ENCODE measurements at places on chromosomes 11 and 22. TPM values are rescaled to one million over a fixed set of nuclear protein-coding genes. Genes with fewer than 3 reads are reported as not detected.
A peak's percentile ranks its signal among the peaks of the same experiment; 100 is the strongest.

Gene LAYN
- 9.6 TPM for total RNA-seq

Gene OR52I2
- not detected for total RNA-seq

- H3K4me3 ChIP-seq, result no peak overlapping the region
- H3K27ac ChIP-seq, result no peak overlapping the region
- no peaks in the 10 kb centered on the region for H3K36me3 ChIP-seq
- no peak for DNase-seq
Measured at GRCh38 chr11:13008061-13008435, 1.1 kb upstream of the RASSF10 start.

GRCh38 chr11:103920933-103921332 lies 115.5 kb upstream of the DDI1 start:
- no peaks in the 10 kb centered on the region for H3K4me1 ChIP-seq
- no peak for DNase-seq
- H3K27ac ChIP-seq, result no peak overlapping the region
- no peaks in the 10 kb centered on the region for H3K27me3 ChIP-seq
- no peak overlapping the region for H3K4me3 ChIP-seq

GRCh38 chr11:62705413-62705812 lies 1.8 kb downstream of the BSCL2 start:
- DNase-seq, result no peak
- H3K27me3 ChIP-seq, result no peaks in the 10 kb centered on the region
- H3K36me3 ChIP-seq, result peaks cover 16% of the 10 kb centered on the region
- H3K4me1 ChIP-seq, result peaks cover 37% of the 10 kb centered on the region
- peak overlapping the region; percentile 75 for H3K27ac ChIP-seq

GRCh38 chr11:34160791-34161190 lies 55.4 kb downstream of the NAT10 start:
- no peak overlapping the region for H3K27ac ChIP-seq
- no peaks in the 10 kb centered on the region for H3K4me1 ChIP-seq
- no peak for DNase-seq
- no peaks in the 10 kb centered on the region for H3K27me3 ChIP-seq
- H3K36me3 ChIP-seq, result peaks cover 35% of the 10 kb centered on the region

DNA sequence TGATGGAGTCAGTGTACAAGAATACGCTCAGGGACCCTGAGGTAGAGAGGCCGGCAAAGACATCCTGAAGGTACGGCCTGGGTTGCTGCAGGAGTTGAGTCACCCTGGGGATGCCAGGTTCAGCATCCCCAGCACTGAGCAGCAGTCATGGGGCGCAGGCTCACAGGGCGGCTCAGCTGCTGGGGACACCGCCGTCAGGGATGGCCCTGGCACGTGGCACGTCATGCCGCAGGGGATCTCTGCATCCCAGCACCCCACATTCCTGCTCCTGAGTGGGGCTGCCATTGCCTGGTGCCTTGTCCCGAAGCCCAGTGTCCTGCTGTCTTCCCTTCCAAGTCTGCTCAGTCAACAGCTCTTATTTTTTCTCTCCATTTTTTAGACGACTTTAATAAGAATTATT lies 168.7 kb upstream of the NTM start:
- H3K4me1 ChIP-seq, result no peaks in the 10 kb centered on the region
- no peak overlapping the region for H3K4me3 ChIP-seq
- DNase-seq, result no peak
- H3K27me3 ChIP-seq, result peaks cover 22% of the 10 kb centered on the region

DNA sequence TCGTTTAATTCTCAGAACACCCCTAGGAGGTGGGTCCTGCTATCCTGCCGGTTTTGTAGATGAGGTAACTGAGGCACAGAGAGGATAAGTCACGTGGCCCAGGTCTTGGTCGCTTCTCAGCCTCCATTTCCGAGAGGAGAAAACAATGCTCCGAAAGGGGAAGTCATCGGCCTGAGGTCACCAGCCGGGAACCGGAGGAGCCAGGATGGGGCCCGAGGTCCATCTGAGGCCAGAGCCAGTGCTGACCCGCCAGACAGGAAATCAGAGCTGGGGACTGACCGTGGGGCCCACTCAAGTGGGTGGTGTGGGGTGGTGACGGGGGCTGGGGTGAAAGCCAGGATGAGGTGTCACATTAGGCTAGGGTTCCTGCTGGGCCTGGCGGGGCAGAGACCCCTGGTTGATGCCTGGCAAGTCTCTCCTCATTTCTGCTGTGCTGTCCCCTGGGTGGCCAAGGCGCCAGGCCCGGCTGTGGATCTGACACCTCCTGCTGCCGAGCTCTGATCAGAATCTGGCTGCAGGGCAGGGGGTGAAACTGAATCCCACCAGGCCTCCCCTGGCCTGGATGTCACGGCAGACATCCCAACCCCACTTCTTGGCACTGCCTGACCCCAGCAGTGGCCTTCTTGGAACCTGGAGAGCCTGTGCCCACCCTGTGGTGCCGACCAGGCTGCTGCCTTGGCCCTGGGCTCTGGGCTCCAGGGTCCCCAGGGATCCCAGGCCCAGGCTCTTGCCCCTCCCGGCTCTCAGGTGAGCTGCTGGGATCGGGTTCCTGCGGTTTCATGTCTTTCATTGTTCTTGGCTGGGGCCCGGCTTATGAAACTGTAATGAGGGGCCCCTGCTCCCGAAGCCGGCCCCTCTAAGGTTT lies 12.0 kb downstream of the TRIOBP start:
- H3K36me3 ChIP-seq, result no peaks in the 10 kb centered on the region
- no peak overlapping the region for H3K27ac ChIP-seq
- H3K27me3 ChIP-seq, result no peaks in the 10 kb centered on the region
- no peaks in the 10 kb centered on the region for H3K4me1 ChIP-seq

DNA sequence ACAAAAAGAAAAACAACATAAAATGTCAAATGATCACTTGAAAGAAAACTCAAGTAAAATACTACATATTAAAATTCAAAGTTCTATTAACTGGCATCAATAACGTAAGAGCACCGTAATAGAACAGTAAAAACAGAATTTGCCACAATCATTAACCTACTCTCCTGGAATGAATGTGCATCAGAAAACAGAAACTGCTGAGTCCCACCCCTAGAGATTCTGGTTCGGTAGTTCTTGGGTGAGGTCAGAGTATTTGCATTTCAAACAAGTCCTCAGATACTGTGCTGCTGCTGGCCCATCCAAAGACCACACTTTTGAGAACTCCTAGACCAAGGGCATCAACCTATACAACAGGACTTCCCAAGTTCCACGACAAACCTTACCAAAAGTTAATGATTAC lies 23.5 kb downstream of the PITPNB start:
- H3K4me1 ChIP-seq, result peaks cover 23% of the 10 kb centered on the region
- peaks cover 63% of the 10 kb centered on the region for H3K36me3 ChIP-seq
- H3K4me3 ChIP-seq, result no peak overlapping the region
- DNase-seq, result no peak
- H3K27me3 ChIP-seq, result no peaks in the 10 kb centered on the region

DNA sequence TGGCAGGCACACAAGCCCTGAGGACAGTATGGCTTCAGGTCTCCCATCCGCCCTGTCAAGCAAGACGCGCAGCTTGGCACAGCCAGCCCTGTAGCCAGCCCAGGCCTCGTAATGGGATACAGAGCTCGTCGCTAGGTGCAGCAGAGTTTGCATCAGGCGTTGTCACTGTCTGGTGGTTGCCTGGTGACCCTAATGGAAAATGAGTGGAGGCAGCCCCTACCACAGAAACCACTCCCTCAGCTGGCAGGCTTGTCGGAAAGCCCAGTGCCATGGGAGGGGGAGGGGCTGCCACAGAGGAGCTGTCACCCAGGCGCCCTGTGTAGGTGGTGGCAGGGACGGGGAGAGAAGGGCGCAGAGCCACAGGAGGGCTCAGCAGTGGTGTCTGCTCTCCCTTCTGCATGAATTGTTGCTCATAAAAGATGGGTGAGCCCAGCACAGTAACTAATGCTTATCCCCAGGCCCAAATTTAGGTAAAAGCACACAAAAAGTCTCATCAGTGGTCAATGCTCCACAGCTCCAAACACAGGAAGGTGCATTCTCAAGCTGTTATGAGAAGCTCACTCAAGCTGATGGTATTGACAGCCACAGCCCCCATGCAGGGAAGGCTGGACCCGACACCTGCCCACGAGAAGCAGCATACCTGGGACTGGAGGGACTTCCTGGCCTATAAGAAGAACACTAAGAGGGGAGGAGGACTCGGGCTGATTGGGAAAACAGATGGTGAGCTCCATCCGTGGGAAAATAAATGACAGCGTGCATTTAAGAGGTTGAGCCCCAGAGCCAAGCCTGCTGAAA lies 164.6 kb downstream of the ETS1 start:
- H3K4me1 ChIP-seq, result no peaks in the 10 kb centered on the region
- H3K27me3 ChIP-seq, result peaks cover 17% of the 10 kb centered on the region
- H3K27ac ChIP-seq, result no peak overlapping the region
- DNase-seq, result no peak

DNA sequence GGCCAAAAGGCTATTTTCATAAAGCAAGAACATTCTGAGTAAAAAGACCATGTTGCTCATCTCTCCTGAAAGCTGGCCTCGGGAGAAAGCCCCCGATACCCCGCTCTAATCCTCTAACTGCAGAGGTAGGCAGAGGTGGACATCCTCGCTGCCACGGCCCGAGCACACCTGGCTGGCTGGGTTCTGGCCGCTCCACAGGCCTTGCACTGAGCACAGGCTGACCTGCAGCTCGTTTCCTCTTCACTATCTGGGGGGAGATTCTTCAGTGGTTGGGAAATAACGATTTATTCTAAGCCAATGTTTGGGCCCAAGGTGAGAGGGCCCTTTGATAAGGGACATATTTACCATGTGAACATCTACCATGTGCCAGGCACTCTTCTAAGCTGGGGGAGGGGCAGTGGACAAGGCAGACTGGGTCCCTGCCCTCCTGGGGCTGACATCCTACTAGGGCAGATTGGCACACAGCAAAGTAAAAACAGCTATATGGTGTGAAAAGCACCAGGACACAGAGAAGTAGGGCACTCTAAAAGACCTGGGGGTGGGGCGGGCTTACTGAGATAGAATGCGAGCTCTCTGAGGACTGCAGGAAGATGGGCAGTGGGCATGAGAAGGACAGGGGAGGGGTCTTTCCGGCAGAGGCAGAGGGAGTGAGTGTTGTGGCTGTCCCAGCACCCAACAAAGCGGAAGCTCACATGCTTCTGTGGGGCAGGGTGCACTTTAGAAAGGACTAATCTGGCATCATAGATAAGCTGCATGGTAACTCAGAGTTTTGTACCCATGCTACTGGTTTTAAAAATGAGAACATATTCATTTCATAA lies 65.5 kb upstream of the ARFGAP3 start:
- H3K4me1 ChIP-seq, result peaks cover 8% of the 10 kb centered on the region
- no peak for DNase-seq
- H3K27me3 ChIP-seq, result no peaks in the 10 kb centered on the region
- H3K27ac ChIP-seq, result no peak overlapping the region
- no peaks in the 10 kb centered on the region for H3K36me3 ChIP-seq

Gene SLC22A25
- total RNA-seq, result not detected

GRCh38 chr22:48758881-48759875 lies 1068.5 kb downstream of the BRD1 start:
- no peak for DNase-seq
- no peaks in the 10 kb centered on the region for H3K27me3 ChIP-seq
- no peak overlapping the region for H3K27ac ChIP-seq
- H3K4me1 ChIP-seq, result no peaks in the 10 kb centered on the region
- no peaks in the 10 kb centered on the region for H3K36me3 ChIP-seq

- no peaks in the 10 kb centered on the region for H3K4me1 ChIP-seq
- H3K36me3 ChIP-seq, result peaks cover 8% of the 10 kb centered on the region
- no peak overlapping the region for H3K4me3 ChIP-seq
- no peak for DNase-seq
- no peaks in the 10 kb centered on the region for H3K27me3 ChIP-seq
- no peak overlapping the region for H3K27ac ChIP-seq
Measured at GRCh38 chr22:17870407-17870806, 96.1 kb upstream of the BID start.

GRCh38 chr22:45975164-45976161 lies 1.5 kb downstream of the WNT7B start:
- peaks cover 78% of the 10 kb centered on the region for H3K27me3 ChIP-seq
- H3K36me3 ChIP-seq, result no peaks in the 10 kb centered on the region
- peaks cover 14% of the 10 kb centered on the region for H3K4me1 ChIP-seq

DNA sequence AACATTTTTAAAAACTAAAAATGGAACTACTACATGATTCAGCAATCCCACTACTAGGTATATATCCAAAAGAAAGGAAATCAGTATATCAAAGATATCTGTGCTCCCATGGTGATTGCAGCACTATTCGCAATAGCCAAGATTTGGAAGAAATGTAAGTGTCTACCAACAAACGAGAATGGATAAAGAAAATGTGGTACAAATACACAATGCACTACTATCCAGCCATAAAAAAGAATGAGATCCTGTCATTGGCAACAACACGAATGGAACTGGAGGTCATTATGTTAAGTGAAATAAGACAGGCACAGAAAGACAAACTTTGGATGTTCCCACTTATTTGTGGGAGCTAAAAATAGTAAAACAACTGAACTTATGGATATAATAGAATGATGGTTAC lies 575.9 kb upstream of the CCDC90B start:
- no peaks in the 10 kb centered on the region for H3K36me3 ChIP-seq
- no peak for DNase-seq
- no peaks in the 10 kb centered on the region for H3K27me3 ChIP-seq
- H3K4me1 ChIP-seq, result no peaks in the 10 kb centered on the region
- H3K4me3 ChIP-seq, result no peak overlapping the region

Gene NEFH
- total RNA-seq, result 21.4 TPM

Gene KLHDC7B
- 1.4 TPM for total RNA-seq

Gene C1QTNF5
- total RNA-seq, result 0.31 TPM

GRCh38 chr11:123672568-123672967 lies 18.1 kb upstream of the SCN3B start:
- no peak for DNase-seq
- no peak overlapping the region for H3K4me3 ChIP-seq
- no peaks in the 10 kb centered on the region for H3K36me3 ChIP-seq
- H3K4me1 ChIP-seq, result no peaks in the 10 kb centered on the region
- no peak overlapping the region for H3K27ac ChIP-seq

DNA sequence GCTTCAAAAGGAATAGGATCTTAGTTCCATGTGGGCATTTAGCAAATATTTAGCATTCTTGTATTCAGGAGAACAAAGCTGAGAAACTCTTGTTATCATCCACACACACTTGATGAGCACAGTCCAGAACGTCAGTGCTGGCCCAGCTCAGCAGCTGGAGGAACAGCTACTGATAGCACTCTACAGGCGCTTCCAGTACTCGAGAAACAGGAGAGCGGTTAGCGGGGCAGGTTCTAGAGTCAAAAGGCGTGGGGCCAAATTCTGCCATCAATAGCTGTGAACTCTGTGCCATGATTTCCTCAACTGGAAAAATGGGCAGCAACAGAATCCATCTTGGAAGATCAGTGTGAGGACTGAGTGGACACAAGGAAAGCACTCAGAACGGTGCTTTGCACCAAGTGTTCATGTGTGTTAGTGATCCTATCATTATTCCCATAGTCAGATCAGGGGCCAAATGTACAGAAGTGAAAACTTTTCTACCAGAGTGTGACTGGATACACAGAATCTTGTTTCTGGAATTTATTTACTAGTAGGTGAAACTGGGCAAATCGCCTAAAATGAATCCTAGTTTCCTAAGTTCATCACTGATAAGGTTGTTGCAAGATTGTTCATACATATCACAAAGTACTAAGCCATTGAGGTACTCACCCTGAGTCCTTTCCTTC lies 3.2 kb downstream of the JOSD1 start:
- peak overlapping the region; percentile 15 for H3K4me3 ChIP-seq
- H3K36me3 ChIP-seq, result peaks cover 9% of the 10 kb centered on the region
- no peak for DNase-seq
- no peaks in the 10 kb centered on the region for H3K27me3 ChIP-seq

Measured in A673 (cell line).